ENCODE measurements at places on chromosomes 5 and 9.

DNA sequence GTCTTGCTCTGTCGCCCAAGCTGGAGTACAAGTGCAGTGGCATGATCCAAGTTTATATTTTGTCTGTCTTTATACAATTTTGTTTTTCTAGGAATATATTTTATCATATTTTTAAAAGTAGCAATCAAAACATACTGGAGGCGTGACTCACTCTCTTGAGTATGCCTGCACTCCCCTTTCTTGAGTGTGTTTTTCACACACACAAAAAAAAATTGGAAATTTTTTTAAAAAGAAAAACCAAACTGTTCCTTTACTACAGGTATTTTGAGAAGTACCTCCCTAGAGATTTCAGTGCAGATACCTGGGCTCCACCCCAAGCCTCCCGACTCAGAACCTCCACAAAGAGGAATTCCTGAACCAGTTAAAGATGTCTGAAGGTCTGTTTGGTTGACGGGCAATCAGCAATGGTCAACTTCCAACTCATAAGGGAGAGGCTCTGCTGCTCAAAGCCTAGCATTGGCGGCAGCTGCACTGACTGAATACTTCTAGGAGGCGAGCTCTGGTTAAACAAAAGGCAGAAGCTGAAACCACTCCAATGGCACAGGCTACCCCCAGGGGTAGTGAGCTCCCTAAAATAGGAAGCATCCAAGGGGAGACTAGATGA, 27.4 kb downstream of the PDE6A start:
- no peak for DNase-seq

DNA sequence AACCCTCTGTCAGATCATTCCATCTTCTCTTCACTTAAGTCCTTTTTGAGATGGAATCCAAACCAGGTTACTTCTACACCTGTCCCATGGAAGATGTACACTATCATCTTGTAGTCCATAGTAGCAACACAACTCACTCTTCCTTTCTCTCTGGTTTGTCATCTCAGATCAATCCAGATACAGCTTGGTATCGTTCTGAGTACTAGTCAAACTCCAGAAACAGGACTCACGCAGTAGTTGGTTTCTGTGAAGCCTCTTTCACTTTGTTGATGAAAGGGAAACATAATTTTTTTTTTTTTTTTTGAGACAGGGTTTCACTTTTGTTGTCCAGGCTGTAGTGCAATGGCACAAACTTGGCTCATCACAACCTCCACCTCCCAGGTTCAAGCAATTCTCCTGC, 484.0 kb downstream of the PRDM9 start:
- DNase-seq = no peak

GRCh38 chr5:152125661-152126205, 201.1 kb upstream of the GLRA1 start:
- no peak for DNase-seq

GRCh38 chr5:138653502-138653901, 78.3 kb upstream of the HSPA9 start:
- no peak for DNase-seq

DNA sequence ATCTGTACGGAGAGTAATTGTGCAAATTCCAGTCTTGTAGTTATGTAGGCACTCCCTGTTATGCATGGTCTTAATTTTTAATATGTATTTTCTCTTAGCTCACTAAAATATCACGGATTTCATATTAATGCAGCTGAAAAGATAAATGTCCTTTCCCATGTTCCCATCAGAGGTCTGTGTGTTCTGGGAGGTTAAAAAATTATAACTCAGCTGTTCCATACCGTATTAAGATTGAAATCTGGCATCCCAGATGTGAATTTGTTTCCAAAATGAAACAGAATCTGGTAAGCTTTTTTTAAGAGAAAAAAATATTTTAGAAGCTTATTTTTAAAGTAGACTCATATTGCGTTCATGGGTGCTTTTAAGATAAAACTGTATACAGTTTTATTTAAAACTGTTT, 44.3 kb downstream of the SEMA6A start:
- no peak for DNase-seq

DNA sequence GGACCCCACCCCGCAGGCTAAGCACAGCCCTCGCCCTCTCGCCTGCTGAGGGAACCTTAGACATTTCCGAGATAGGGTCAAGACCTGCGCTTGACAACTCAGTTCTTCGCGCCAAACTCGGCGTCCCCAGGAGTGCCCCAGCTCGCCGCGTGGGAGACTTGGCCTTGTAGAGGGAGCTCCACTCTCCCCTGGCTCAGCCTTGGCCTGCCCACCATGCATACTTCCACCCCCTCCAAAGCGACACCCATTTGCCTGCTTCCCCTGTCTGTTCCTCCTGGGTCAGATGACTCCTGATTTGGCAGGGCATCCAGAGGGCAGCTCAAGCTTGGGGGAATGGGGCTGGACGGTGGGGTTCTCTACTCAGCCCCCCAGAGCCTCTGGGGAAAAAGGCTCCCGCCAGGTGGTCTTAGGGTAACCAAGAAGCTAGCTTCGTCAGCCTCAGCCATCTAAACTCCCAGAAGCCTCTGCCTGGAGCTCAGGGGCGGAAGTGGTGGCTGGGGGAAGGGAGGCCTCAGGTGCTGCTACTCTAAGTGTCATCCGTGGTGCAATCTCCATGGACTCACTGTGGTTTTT, 560 bp downstream of the DOCK2 start:
- no peak for DNase-seq

GRCh38 chr9:38687389-38687842, 32.5 kb downstream of the FAM240B start:
- no peak for DNase-seq

- no peak for DNase-seq
Observed at GRCh38 chr5:10964806-10965205, 203.8 kb upstream of the DAP start.

DNA sequence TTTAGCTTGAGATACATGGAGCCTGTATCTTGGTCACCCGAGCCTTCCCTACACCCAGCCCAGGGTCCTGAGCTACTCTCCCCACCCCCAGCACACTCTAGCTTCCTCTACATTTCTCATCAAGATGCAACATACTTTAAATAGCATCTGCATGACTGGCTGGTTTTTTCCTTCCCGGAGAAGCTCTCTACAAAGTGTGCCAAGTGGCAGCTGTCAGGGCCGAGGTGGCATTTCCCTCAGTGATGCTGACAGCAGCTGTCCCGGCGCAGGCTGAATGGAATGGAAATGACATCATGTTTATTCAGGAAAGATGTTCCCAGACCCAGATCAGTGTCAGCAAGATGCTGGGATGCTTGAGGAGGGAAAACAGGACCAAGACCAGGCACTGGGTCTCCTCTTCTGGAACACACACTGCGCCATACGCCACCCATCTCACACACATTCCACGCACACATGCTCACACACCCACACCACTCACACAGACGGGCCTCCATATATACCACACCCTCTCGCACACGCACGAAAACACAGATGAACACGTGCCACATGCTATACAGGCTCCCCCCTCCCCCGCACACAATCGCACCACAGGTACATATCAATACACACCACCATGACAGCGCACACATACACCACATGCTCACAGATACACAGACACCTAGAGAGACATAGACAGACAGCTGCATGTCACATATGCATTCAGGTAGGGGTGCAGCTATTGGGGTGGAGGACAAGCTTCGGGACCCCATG, 67.8 kb downstream of the LHX2 start:
- no peak for DNase-seq

DNA sequence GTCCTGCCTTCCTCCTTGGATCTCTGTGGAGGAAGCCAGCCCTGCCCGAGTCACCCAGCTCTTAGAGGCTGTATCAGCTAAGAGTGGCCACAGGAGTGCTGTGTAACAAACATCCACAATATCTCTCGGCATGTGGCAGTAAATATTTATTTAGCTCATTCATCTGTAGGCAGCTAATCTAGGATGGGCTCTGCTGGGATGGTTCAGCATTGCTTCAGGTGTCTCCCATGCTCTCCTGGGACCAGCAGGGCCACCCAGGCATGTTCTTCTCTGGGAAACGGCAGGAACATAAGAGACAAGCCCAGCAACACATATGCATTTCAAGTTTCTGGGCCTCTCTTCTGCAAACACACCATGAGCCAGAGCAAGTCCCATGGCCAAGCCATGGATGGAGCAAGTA, 56.1 kb downstream of the HRH2 start:
- no peak for DNase-seq

DNA sequence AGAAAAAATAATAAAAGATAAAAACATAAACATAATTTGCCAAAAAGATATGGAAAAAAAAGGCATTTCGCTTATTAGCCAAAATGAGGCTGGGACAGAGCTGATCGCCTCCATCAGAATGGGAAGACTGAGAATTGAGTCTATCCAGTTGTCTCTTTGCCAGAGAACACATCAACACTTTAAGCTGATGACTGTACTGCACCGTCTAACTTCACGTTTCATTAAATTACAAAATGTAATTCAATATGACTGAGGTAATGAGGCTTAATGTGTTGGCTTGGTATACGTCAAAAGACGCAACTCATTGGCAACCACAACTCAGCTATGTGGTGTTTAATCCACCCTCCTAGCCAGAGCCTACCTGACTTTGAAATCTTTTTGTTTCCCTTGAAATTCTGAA, 462.7 kb upstream of the CD180 start:
- no peak for DNase-seq

- DNase-seq = no peak
Observed at GRCh38 chr5:151897896-151898295, 26.8 kb downstream of the GLRA1 start.

GRCh38 chr5:73120222-73121118, at the start of gene TMEM171:
Gene TMEM171, plus strand, starts transcription at chr5:73120575. Its CDS starts 2,799 bp downstream, at chr5:73123374.
- no peak for DNase-seq

DNA sequence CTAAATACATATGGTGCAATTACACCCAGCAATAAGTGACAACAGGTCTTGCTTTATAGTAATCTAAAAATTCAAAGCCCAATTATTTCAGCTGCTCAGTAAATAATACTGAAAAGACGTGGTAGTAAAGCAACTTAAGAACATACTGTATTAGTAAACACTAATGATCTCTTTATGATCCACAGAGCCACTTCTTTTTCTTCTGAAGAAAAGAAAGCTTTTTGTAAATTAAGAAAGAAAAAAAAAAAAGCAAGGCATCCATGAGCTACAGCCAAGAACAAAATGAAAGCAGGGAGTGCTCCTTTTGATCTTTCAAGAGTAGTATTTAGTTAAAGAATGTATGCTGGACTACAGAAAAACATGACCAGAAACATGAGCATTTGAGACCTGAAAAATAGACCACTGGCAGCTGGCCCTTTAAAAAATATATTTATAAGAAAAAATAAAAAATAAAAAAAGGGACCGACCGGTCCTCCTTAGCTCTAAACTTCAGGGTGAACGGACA, 348.7 kb downstream of the GLIS3 start:
- DNase-seq = no peak
